Large intestine (tissue), 12 donors: ENCODE measurements at places on chromosomes 2 and 18.

GRCh38 chr2:9269295-9269694, 62.7 kb downstream of the ASAP2 start:
- DNase-seq: no peak

GRCh38 chr2:194705398-194705797, 951.6 kb upstream of the SLC39A10 start:
- no peak for DNase-seq

DNA sequence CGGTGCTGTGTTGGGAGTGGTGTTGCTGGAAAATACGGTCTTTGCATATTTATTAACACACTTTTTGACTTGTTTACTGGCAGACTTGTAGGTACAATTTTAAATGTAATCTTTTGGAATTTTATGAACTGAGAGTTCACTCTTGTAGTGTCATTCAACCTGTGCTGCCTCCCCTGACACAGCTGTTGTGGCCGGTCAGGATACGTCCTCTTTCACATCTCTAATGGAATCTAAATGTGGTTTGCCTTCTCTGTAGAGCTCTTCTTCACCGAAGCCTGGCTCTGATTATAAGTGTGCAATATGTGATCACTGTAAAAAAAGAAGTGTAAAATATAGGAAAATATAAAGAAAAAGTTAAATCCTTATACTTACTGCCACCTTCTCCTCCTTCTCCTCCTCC, 94.7 kb downstream of the MAP4K4 start:
- DNase-seq: no peak

DNA sequence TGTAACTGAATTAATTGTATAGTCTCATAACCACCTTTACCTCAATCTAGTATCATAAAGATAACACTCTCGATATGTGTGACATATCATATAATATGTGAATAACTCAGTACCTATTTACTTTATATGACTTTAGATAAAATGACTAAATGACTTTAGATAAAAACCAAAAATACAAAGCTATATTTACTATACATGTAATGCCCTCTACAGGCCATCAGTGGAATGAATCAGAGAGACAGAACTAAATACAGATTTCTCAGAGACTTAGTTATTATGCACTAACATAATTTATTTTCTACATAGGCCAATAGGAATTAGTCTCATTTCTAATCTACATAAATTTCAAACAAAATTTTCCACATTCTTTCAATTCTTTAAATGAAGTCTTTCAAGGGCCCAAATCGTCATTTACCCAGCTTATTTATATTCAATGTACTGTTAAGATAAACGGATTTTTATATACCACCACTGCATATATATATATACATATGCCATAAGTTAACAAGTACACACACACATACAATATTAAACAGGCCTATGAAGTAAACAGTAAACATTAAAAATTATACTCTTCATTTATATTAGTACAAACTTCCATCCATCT, 219.9 kb downstream of the EXOC6B start:
- no peak for DNase-seq

GRCh38 chr18:38759457-38759856, 1193.9 kb upstream of the CELF4 start:
- no peak for DNase-seq

- no peak for DNase-seq
Observed at GRCh38 chr18:38654946-38655345, 1089.3 kb upstream of the CELF4 start.

DNA sequence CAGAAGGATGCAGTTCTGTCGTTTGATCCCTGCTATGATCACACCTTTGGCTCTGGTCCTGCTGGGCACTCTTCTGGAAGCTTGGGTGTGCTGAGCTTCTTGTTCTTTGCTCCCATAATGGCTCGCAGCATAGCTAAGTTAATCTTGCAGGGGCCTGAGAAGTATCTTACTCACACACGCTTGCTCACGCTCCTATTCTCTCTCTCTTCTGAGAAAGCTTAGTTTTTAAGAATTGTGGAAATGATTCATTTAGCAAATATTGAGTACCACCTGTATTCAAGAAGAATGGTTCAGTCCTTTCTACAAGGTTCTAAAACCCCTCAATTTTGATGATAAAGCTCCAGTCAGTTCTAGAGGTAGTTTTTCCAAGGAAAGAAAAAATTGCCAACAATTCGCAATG, 40.6 kb downstream of the XRCC5 start:
- no peak for DNase-seq

- DNase-seq: no peak
Observed at GRCh38 chr2:63780518-63781155, 61.1 kb upstream of the UGP2 start.

DNA sequence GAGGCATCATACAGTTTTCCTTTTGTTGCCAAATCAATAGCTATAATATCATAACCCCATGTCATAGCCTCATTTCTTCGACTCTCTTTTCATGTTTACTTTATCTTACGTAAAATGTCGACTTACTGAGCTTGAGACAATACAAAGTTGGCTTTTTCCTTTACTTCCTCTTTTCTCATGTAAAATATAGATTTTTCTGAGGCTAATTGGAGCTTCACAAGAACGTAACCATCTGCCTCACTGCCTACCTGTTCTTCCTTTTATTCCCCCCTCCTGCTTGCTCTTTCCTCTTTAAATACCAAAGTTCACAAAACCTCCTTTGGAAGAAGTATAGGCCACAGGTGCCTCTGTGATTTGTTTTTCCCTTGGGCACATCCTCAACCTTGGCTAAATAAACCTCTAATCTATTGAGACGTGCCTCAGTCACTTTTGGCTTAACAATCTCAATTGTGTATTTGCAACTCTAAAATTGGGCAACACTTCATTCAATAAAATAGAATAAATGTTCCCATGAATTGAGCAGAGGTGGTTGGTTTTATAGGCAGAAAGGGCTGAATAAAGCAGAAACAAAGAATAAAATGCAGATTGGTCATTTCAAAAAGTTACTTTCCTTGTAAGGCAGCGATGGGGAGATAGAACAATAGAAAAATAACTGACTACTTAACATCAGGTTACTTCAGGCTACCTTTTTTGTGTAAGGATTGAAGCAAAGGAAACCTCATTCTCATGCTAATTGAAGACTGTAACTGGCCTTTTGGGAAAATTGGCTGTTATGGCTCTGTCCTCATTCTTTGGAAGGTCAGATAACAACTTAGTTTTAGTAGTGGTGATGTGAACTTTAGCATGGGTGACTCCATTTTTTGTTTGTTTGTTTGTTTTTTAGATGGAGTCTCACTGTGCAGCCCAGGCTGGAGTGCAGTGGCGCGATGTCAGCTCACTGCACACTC, 21.3 kb downstream of the COMMD1 start:
- DNase-seq: no peak

DNA sequence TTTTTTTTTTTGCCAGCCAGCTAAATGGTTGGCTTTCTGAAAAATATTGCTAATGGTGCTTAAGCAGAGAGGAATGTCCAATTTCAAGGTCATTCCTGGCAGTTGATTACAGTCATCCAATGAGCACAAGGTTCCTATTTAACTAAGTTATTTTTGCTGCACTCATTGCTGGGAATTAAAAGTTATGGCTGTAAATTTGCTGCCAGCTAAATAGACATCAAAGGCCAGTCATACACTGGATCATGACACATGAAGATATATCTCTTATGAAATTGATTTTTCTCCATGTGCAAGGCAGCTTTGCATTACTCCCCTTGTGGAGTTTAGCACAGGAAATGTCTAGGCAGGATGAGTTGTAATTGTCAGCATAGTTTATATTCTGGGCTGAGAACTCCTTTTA, 1898.4 kb upstream of the CELF4 start:
- no peak for DNase-seq

GRCh38 chr2:118622913-118623312, 224.5 kb downstream of the EN1 start:
- DNase-seq: no peak

DNA sequence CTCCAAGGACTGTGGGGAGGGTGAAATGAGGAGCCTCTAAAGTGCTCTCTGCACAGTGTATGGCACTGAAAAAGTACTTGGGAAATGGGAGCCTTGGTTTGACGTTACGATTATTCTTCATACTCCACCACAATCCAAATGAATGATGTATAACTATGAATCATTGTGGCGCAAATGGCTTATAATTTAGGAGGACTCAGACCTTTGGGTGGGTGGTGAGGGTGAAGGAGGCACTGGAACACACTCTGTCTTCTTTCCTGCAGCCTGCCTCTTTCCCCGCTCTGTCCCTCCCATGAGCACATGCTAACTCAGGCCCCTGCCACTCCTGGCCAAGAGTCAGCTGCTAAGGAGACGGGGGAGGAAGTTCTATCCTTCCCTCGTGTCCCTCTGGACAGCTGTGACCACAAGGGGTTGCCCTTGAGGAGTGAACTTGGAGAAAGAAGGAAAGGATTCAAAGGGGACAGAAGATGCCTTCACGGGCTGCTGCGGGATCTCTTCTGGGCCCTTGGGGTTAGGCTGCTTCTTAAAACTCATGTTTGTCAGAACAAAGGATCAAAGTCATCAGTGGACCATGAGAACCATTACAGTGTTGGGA, 36.5 kb downstream of the POLR1A start:
- DNase-seq: no peak

GRCh38 chr2:171318463-171318934, 115.3 kb downstream of the METTL8 start:
- DNase-seq: no peak

GRCh38 chr2:143698352-143698751, 569.1 kb downstream of the ARHGAP15 start:
- no peak for DNase-seq

GRCh38 chr2:202750763-202751427, 116.1 kb downstream of the FAM117B start:
- no peak for DNase-seq

- DNase-seq: no peak
Observed at GRCh38 chr2:57821088-57821487, 225.5 kb upstream of the VRK2 start.

- DNase-seq: no peak
Observed at GRCh38 chr2:65671670-65672242, 239.4 kb upstream of the SPRED2 start.

DNA sequence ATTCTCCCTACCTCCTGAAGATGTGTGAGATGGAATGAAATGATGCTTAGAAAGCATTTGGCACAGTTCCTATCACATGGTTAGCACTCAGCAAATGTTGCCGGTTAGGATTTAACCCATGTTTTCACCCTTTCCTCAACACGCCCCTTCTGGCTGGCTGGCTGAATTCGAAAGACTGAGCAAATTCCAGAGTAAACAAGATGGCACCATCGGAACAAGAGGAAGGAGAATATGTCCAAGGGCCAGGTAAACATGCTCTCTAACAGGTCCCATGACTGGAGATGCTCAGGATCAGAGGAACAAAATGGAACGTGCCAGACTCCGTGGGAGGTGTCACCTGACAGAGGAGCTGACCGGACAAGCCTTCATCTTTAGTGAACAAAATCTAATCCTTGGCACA, 145.6 kb downstream of the ANKRD44 start:
- no peak for DNase-seq
